Kidney epithelial cell (primary cell): ENCODE measurements at places on chromosomes 12 and 14. TPM values are rescaled to one million over a fixed set of nuclear protein-coding genes. Genes with fewer than 3 reads are reported as not detected.

The SERPINA1 gene
- total RNA-seq: 18.1 and 23.2 TPM in 2 replicates

The RTN1 gene
- 0.41 and 0.79 TPM in 2 replicates for total RNA-seq

GRCh38 chr14:71621980-71622605 lies 310.1 kb upstream of the RGS6 start:
- no peak for DNase-seq

DNA sequence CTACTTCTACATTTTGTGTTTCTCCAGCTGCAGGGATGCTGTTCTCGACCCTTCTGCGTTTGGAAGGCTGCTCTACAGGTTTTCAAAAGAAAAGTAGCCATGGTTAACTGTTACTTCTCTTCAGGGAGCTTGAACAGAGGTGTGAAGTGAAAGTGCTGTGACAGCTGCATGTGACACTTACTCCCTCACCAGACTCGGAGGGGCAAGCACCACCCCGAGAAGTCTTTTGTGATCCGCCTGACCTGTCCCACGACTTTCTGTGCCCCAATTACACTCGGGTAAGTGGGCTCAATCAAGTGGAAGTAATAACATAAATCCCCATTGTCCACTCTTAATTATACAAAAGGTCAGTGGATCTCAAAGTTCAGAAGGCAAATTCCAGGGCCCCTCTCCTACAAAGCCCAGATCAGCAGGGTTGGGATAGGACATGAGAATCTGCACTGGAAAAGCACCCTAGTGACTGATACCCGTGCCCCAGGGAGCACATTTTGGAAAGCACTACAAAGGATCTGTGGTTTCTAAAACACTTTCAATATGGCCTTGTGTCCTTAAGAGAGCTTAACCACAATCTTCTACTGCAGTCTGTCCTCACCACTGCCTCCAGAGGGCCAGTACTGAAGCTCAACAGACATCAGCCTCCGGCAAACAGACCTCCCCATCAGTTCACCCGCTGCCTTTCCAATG lies 11.5 kb downstream of the FICD start:
- no peak for DNase-seq

GRCh38 chr12:51911788-51912711 lies 4.7 kb downstream of the ACVRL1 start:
- DNase-seq: no peak

DNA sequence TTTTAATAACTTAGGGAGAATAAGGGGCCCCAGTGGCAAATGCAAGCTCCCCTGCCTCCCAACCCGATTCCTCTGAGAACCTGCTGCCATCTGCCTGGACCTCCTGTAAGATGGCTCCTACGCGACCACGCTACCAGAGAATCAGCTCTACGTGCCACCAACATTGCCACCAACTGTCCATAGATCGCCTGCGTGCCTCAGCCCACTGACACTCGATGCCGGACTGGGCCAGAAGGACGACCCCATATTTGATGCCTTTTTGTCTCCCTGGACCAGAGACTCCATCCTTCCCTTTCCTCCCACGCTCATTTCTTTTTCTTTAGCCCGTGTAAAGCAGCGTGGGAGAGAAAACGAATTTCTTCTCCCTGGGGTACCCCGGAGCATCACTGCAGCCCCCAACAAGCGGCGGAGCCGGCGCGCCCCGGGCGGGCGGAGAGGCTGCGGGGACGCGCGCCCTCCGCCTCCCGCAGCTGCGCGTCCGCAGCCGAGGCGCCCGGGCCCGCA lies 565 bp upstream of the KLHL42 start:
- no peak for DNase-seq

- no peak for DNase-seq
These were observed 94.7 kb downstream of the SLC5A8 start for GRCh38 chr12:101115326-101115725.
